Memory B cell (primary cell): ENCODE measurements at places on chromosomes 3 and 15.
A peak's percentile ranks its signal among the peaks of the same experiment; 100 is the strongest.

DNA sequence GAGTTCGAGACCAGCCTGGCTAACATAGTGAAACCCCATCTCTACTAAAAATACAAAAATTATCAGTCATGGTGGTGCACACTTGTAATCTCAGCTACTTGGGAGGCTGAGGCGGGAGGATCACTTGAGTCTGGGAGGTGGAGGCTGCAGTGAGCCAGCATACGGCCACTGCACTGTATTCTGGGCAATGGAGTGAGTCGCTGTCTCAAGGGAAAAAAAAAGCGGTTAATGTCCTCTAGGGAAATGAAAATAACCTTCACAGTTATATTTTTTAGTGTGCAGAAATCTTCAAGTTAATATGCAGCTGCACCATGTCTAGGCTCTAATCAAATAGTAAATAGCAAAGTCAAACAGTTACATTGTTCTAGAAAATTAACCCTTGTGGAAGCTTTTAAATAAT is 14.8 kb downstream of the CEP19 start:
- peak; percentile 16 for DNase-seq

- no peak for DNase-seq
Observed at GRCh38 chr15:60485365-60486055, 6.6 kb upstream of the ICE2 start.

GRCh38 chr3:77304700-77305021 is 264.8 kb downstream of the ROBO2 start:
- no peak for DNase-seq

DNA sequence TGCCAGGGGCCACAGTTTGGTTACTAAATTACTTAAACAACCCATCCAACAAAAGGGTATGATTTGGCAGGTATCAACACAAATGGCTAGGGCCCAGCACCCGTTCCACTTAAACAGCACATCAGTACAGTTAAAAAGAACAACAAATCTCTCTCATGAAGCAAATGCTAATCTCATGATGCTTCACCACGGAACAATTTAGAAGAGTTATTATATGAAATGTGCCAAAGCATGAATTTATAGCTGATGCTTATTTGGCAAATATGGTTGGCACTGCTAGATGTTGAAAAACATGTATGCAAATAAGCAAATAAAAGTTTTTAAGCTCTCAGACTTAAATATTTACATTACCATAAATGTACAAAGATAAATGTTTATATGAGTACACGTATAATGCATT is 2.3 kb downstream of the PEAK1 start:
- DNase-seq, result no peak
